ENCODE measurements at places on chromosomes 4 and X. TPM values are rescaled to one million over a fixed set of nuclear protein-coding genes. Genes with fewer than 3 reads are reported as not detected.

- DNase-seq = no peak
These were observed 71.5 kb downstream of the AFF1 start for GRCh38 chr4:87006426-87006675.

GRCh38 chrX:39871648-39872047 lies 226.1 kb downstream of the BCOR start:
- DNase-seq = no peak

The UGT8 gene
- 0.78 TPM for total RNA-seq

DNA sequence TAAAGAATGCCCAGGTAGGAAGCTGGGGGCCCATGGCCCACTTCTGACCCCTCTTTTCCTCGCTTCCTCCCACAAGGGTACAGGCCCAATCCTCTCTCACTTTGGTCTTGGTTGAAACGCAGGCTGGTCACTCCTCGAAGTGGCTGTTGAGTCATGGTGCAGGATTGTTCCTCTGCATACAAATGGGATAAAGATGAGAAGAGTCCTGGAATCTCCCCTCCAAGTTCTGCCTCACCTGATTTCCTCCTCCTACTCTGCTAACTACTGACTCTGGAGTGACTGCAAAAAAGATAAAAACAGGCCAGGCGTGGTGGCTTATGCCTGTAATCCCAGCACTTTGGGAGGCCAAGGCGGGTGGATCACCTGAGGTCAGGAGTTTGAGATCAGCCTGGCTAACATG lies 1.7 kb downstream of the WDR45 start:
- DNase-seq = no peak

GRCh38 chrX:103538728-103539127 lies 19.4 kb upstream of the RAB40A start:
- no peak for DNase-seq

All from aorta (tissue), 5 donors.